ENCODE measurements at places on chromosomes 7 and 10.

GRCh38 chr7:35185908-35186731, 67.8 kb downstream of the TBX20 start:
- DNase-seq, result peak; percentile 64

GRCh38 chr7:74288034-74288881, 949 bp upstream of the CLIP2 start:
- peak; percentile 43 for DNase-seq

DNA sequence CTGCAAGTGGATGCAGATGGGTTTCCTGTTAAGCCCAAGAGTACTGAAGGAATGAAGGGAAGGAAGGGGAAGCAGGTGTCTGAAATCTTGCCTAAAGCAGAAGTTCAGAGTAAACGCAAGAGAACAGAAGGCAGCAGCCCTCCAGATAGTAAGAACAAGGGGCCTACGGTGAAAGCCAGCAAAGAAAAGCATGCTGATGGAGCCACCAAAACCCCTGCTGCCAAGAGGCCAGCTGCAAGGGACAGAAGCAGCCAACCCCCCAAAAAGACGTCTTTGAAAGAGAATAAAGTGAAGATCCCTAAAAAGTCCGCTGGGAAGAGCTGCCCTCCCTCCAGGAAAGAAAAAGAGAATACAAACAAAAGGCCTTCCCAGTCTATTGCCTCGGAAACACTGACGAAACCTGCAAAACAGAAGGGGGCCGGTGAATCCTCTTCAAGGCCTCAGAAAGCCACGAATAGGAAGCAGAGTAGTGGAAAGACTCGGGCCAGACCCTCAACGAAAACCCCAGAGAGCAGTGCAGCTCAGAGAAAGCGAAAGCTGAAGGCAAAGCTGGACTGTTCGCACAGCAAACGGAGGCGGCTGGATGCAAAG, 152.5 kb downstream of the LCOR start:
- DNase-seq, result peak; percentile 50

DNA sequence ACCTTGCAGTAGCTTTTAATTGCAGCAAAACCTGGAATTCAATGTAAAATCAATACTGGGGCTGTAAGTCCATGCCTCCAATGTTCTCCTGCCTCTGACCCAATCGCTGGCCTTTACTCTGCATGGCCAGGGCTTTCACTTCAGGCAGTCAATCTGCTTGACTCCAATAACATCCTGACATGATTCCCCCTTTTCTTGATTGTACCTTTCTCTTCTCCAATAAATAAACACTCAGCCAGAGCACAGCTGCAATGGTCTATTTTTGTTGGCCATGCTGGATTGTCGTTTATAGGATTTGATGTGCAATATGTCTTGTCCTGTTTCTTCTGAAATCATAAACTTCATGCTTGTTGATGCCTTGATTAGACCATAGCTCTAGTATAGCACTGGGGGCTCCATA, 97.8 kb upstream of the COL1A2 start:
- no peak for DNase-seq

- no peak for DNase-seq
These were observed 1255.5 kb upstream of the PHF14 start for GRCh38 chr7:9718071-9718661.

DNA sequence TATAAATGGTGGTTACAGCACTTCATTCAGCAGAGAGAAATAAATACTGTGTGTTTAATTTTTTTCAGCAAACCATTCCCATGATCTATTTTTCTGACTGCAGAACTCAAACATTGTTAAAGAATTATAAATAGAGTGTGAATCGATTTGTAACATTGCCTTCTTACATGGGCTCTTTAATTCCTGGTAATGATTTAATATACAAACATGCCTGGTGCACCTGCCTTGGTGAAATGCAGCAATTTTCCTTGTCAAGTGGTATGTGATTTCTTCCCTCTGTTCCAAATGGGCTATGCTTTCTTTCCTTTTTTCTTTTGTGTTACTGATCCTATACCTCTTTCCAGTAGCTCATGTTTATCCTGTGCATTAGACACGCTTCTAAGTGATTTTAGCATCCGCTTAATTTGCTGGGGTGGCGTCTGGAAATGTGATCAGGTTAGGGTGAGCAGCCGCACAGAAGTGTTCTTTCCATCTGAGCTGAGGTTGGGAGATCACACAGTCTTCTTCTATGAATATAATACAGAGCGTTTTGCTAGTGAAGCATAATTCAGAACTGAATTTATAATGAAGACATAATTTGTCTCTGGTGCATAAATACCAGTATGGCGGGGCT, 94.3 kb upstream of the ITGB1 start:
- DNase-seq, result no peak

Data from GM23338 (cell line).